ENCODE measurements at places on chromosomes 11 and 22.

GRCh38 chr11:82049199-82049598, 684.5 kb downstream of the FAM181B start:
- no peak for DNase-seq

DNA sequence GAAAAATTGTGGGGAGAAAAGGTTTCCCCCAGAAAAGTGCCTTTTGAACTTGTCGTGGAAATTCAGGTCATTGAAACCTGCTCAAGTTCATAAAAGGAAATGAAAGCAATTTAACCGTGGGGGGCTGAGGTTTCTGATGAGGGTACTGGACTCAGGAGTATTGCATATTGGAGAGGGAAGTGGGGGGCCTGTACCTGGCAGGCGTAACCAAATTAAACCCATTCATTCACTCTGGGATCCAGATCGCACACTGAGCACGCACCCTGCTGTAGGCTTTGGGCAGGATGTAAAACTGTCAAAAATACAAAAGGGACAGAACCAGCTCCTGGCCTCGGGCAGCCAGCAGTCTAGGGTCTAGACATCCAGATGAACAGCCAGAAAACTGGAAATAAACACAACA, 1517.4 kb downstream of the BRD1 start:
- DNase-seq = no peak

- no peak for DNase-seq
Observed at GRCh38 chr11:128837627-128838026, 29.5 kb downstream of the KCNJ1 start.

DNA sequence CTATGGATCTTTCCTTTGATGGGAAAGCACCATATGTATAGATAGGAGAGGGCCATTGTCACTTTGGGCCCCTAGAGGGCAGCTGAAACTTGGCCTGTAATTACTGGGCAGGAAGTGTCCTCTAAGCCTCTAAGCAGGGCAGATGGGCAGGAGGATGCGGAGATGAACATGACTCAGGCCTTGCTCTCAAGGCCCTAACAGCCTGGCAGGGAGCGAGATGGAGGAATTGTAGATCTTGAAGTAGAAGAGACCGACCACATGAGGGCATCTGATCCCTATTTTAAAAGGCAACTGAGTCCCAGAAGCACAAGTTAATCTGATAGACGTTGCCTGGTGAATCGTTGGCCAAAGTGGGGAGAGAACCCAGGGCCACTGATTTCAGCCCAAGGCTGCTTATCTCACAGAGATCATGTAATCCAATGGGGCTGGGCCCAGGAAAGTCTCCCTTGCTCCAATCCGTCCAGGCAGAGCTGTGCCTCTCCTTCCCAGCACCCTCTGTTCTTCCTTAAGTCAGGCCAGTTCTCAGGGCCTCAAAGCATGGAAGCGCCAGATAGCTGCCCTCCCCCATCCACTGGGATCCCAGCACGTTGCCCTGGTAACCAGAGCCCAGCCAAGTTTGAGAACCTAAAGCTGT, 2.5 kb upstream of the SEPTIN3 start:
- peak; percentile 23 for DNase-seq

GRCh38 chr11:115660030-115660805, 156.0 kb upstream of the CADM1 start:
- no peak for DNase-seq

GRCh38 chr22:37330200-37331033, 48.1 kb downstream of the CYTH4 start:
- peak; percentile 80 for DNase-seq

DNA sequence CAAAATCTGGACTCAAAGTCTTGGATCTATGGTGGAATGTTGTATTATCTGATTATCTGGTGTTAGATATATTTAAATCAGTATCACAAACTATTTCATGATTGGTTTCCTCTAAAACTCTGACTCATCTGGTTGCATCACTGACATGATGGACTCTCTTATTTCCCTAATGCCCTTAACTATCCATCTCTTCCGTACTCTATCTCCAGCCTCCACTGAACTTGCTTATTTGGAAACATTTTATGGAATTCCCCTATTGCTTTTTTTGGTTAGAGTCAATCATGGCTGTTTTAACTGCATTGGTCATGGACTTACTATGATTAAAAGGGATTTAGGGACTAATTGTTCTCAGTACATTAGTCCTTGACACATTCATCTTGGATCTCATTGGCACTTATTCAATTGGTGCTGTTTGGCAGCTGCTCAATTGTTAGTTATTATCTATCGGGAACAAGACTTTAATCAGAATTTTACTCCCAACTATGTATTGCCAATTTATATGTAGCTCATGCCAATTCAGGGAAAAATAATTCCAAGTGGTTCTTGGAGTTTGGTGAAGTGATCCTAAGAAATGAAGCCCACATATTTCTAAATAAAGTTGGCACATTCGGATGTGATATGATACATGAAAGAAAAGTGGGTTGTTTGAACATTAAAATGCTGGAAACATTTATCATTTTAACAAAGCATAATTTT, 942.0 kb upstream of the CCDC90B start:
- DNase-seq = no peak

DNA sequence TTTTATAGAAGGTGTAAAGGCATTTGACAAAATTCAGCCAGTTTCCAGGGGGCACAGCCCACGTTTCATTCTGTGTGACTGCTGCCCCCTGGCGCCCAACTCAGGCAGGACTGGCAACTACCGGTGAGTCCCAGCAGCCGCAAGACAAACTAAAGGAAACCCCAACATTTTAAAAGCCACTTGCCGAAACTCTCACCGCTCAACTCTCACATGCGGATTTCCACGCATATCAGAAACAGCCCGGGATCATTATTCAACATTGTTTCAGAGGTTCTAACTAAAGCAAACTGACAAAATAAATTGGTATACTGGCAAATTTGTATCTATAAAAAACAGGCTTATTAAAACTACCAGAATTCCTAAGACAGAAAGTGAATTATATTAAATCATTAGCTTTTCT, 48.2 kb downstream of the MORC2 start:
- DNase-seq = peak; percentile 14

DNA sequence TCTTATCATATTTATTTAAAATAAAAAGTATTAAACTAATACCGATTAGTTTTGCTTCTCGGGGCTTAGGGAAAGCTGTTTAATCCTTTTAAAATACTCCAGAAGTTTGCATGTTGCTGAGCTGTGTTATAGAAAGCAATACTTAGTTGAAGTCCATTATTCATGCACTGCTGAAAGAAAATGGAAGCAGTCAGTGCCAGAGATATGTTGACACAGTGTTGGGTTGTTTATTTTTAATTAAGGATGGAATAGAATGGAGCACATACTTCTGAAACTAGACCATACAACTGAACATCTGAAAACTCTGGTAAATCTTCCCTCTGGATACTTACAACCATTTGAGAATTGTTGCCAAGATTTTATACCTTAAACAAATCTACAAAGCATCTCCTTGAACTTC, 282.7 kb upstream of the CCDC179 start:
- no peak for DNase-seq

- no peak for DNase-seq
Observed at GRCh38 chr11:98561877-98562395, 458.8 kb upstream of the CNTN5 start.

DNA sequence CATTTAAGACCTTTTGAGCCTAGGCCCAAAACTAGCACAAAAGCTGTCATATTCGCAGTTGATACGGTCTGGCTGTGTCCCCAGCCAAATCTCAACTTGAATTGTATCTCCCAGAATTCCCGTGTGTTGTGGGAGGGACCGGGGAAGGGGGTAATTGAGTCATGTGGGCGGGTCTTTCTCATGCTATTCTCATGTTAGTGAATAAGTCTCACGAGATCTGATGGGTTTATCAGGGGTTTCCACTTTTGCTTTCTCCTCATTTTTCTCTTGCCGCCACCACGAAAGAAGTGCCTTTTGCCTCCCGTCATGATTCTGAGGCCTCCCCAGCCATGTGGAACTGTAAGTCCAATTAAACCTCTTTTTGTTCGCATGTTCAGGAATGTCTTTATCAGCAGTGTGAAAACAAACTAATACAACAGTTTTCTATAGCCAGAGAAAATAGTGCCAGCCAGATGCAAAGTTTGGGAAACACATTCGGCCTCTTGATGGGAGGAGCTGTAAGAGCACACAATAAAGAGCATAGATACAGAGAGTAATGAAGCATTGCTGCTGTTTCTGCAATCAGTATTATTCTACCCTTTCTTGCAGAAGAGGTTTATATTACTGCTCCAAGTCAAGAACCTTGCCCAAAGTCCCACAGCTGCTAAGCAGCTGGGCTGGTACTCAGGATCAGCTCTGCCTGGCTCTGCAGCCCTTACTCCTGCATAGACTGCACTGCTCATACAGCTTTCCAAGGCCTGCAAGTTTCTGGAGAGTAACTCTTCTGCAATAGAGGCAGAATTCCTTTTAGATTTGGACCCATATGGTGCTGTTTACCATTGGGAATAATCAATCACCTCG, 2.0 kb upstream of the ZNF195 start:
- DNase-seq = no peak

- peak; percentile 97 for DNase-seq
Observed at GRCh38 chr22:31399211-31400022, at the start of gene DRG1. DRG1 (plus strand) TSS chr22:31399604; CDS start chr22:31399684, 80 bp downstream.

DNA sequence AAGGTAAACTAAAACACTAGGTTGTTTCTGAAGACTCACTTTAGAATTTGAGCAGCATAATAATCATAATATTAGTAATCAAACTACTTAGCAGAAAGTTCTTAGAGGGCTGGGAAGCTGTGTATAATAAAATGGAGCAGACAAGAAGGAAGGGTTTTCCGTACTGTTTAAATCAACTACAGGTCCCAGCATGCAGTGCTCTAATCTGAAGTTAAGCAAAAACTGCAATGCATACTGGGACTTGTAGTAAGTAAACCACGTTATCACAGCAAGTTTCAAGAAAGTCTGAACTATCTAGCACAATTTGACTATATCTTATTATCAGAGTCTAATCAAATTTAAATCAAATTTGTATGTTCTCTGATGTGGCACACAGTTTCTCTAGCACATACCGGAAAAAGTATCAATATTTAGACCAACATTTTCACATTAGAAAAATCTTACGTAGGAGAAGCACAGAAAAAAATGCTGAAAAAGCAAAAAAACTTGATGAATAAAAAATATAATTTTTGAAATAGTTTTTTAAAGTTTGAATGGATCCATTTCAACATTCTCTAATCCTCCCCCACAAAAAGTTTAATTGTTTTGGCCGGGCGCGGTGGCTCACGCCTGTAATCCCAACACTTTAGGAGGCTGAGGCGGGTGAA, 8.2 kb downstream of the PHF21A start:
- peak; percentile 3 for DNase-seq

GRCh38 chr11:111870522-111870885, 877 bp downstream of the ALG9 start:
- no peak for DNase-seq

- DNase-seq = no peak
Observed at GRCh38 chr11:126415128-126415527, 59.6 kb downstream of the ST3GAL4 start.

GRCh38 chr22:31577711-31578110, 81.4 kb downstream of the SFI1 start:
- DNase-seq = no peak

DNA sequence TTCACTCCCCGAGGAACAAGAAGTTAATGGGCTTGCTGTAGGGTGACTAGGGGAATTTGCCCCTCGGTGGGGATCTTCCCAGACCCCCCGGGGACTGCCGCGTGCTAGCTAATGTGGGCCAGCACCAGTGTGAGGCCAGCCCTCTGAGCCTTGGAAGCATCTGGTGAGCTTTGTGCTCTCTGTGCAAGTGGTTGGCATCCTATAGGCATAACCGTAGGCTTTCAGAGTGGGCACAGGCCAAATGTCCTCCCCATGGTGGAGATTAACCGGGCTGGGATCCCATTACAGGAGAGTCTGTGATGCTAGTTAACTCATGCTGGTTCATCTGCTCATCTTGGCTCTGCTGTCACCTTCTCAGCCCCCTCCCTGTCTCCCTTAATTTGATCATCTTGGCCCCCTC, 125.7 kb downstream of the TRIM29 start:
- no peak for DNase-seq

GRCh38 chr11:82892611-82893169, 7.5 kb downstream of the PRCP start:
- no peak for DNase-seq

GRCh38 chr11:35304386-35304775, 115.0 kb downstream of the SLC1A2 start:
- no peak for DNase-seq

- DNase-seq = no peak
Observed at GRCh38 chr11:96704847-96705246, 315.0 kb downstream of the JRKL start.

GRCh38 chr11:89487016-89487415, 4.2 kb downstream of the NOX4 start:
- DNase-seq = no peak

GRCh38 chr22:29695129-29695926, 24.5 kb upstream of the CABP7 start:
- peak; percentile 89 for DNase-seq

All from NCI-H1092 (cell line).